ENCODE measurements at places on chromosomes 13 and 19.

GRCh38 chr19:23415561-23416191 is 20.4 kb upstream of the ZNF91 start:
- no peaks in the 10 kb centered on the region for H3K4me1 ChIP-seq
- no peak for DNase-seq
- no peak overlapping the region for H3K4me3 ChIP-seq
- H3K27ac ChIP-seq = no peak overlapping the region

GRCh38 chr13:60612593-60612992 is 215.6 kb downstream of the TDRD3 start:
- H3K36me3 ChIP-seq = no peaks in the 10 kb centered on the region
- H3K4me3 ChIP-seq = no peak overlapping the region
- H3K4me1 ChIP-seq = no peaks in the 10 kb centered on the region
- DNase-seq = no peak
- H3K27ac ChIP-seq = no peak overlapping the region

GRCh38 chr13:99993660-99994637 is 12.4 kb downstream of the ZIC2 start:
- no peaks in the 10 kb centered on the region for H3K36me3 ChIP-seq
- DNase-seq = no peak
- no peak overlapping the region for H3K4me3 ChIP-seq
- peaks cover 18% of the 10 kb centered on the region for H3K4me1 ChIP-seq
- no peak overlapping the region for H3K27ac ChIP-seq

- H3K4me1 ChIP-seq = no peaks in the 10 kb centered on the region
- H3K27me3 ChIP-seq = no peaks in the 10 kb centered on the region
- H3K27ac ChIP-seq = no peak overlapping the region
- DNase-seq = no peak
- no peaks in the 10 kb centered on the region for H3K36me3 ChIP-seq
These were observed 115.2 kb downstream of the OLFM4 start for GRCh38 chr13:53143757-53144339.

DNA sequence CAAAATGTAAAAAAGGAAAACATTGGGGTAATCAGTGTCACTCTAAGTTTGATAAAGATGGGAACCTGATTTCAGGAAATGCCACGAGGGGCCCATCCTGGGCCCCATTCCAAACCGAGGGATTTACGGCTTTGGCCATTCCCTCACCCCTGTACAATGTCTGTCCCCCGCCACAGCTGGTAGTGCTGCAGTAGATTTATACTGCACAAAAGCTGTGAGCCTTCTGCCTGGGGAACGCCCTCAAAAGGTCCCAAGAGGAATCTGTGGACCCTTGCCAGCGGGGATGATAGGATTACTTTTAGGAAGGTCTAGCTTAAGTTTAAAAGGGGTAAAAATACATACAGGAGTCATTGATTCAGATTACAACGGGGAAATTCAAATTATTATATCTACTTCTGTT is 173.4 kb upstream of the SGCG start:
- H3K36me3 ChIP-seq = no peaks in the 10 kb centered on the region
- no peak overlapping the region for H3K27ac ChIP-seq
- H3K4me3 ChIP-seq = no peak overlapping the region
- H3K4me1 ChIP-seq = no peaks in the 10 kb centered on the region
- H3K27me3 ChIP-seq = no peaks in the 10 kb centered on the region
- no peak for DNase-seq

DNA sequence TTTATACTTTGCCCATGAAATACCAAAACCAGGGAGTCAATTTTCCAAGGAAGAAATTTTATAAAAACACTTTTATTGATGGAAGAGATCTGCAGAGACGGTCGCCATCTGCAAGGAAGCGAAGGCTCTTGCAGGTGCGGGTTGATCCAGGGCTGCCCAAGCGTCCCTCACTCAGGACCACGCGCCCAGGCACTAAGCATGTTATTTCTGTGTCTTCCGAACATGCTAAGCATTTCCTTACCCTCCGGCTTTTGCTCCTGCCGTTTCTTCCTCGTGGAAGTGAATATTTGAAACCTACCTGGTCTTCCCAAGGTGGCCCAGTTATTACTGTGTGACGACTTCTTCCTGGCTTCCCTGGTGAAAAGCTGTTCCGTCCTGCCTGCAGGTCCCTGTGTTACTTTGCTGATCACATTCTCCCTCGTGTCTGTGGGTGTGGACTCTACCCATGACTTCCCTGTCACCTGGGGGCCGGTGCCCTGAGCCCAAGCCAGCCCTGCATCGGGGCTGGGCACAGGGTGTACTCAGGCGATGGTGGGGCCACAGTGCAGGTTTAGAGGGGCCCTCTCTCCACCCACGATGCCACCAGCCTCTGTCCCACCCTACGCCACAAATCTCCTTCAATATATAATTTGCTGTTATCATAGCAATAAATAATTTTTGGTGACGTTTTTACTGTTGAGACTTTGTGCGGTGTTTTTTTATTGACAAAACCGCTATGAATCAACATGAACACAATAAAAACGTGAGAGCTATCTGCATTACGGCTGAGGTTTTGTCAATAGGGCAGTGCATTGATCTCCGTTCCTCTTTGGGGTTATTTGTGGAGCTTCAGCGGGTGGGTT is 119.4 kb downstream of the URI1 start:
- no peak overlapping the region for H3K4me3 ChIP-seq
- no peaks in the 10 kb centered on the region for H3K36me3 ChIP-seq
- no peak for DNase-seq
- H3K27ac ChIP-seq = no peak overlapping the region
- peaks cover 53% of the 10 kb centered on the region for H3K27me3 ChIP-seq
- H3K4me1 ChIP-seq = no peaks in the 10 kb centered on the region

DNA sequence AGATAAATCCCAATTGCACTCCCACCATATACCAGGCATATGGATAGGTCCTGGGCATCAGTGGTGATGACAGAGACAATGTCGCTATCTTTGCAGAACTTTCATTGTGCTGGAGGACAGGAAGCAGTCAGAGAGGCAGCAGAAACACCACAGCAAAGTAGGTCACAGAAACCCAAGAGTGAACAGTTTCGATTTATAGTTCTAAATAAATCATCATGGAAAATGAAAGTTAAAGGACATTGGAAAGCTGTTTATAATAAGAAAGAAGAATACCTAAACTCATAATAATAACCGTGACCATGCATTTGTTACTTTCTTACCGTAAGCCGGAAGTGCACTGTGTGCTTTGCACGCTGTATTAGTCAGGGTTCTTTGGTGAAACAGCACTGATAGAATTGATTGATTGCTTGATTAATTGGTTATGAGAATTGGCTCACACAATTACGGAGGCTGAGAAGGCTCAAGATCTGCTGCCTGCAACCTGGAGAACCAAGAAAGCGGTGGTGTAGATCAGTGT is 38.9 kb downstream of the ALOX5AP start:
- DNase-seq = no peak
- no peak overlapping the region for H3K27ac ChIP-seq

DNA sequence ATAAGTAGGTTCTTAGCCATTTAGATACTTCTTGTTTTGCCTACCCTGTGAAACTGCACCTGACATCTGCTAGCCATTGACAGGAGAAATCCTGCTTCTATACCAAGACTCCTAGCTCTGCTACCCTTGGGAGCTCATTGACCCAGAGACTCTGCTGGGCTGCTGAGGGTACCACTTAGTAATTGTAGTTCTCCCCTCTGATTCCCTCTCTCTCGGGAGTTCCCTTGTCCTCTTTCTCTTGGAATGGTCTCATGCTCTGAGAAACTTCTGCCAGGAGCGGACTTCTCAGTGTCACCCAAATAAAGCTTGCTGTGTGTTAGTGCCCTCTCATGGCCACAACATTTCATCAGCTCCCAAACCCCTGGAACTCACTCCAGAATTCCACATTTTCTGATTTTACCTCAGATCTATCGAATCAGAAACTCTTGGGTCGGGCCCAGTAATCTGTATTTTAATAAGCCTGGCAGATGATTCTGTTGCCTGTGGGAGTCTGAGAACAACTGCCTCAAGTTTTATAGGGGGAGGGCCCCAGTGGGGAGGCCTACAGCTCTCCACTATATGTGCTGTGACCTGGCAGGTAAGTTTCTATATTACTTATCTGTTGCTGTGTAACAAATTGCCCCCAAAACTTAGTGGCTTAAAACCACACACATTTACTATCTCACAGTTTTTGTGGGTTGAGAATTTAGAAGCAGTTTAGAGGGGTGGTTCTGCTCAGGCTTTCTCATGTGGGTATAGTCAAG is 221.1 kb downstream of the TDRD3 start:
- no peaks in the 10 kb centered on the region for H3K36me3 ChIP-seq
- no peak overlapping the region for H3K27ac ChIP-seq
- no peaks in the 10 kb centered on the region for H3K4me1 ChIP-seq
- peak; percentile 3 for DNase-seq
- no peaks in the 10 kb centered on the region for H3K27me3 ChIP-seq

DNA sequence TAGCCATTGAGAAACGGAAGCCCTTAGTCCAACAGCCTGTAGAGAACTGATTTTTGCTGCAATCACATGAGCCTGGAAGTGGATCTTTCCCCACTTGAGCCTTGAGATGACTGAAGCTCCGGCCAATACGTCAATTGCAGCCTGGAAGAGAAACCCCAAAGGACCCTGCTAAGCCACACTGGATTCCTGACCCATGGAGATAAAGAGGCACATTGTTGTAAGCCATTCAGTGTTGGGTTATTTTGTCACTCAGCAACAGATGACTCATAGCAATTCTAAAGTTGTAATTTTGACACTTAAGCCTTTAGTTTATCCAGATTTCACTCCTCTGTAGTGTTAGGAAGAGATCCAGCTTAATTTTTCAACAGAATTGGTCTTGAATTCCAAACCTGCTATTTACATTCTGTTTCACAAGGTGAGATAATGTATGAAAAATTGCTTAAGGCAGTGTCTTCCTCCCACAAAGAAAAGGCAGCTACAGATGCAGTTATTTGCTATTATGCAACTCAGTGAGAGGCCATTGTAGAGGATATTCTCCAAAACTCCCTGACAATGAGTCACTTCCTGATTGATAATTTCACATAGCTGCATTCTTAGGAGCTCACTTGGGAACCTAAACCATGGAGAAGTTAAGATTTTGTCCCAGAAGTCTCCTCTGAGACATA is 59.4 kb upstream of the TSHZ3 start:
- H3K4me3 ChIP-seq = no peak overlapping the region
- no peak overlapping the region for H3K27ac ChIP-seq
- no peak for DNase-seq
- H3K4me1 ChIP-seq = no peaks in the 10 kb centered on the region
- H3K36me3 ChIP-seq = no peaks in the 10 kb centered on the region

DNA sequence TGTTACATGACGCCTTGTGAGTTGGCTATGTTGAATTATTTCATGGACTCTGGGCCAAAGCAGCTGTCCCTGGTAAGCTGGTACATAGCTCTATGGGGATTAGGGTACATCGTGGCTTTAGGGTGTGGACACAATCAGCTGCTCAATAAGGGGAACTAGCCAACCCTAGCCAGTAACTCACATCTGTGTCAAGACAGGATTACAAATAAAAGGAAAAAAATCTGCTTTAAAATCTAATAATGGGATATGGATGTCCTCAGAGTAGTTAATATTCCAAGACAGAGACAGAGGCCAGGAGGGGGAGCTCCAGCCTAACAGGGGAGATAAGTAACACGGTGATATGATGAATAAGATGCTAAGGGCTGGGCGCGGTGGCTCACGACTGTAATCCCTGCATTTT is 21.1 kb upstream of the ZNF766 start:
- H3K27ac ChIP-seq = no peak overlapping the region
- H3K36me3 ChIP-seq = no peaks in the 10 kb centered on the region
- no peaks in the 10 kb centered on the region for H3K4me1 ChIP-seq
- no peaks in the 10 kb centered on the region for H3K27me3 ChIP-seq
- no peak overlapping the region for H3K4me3 ChIP-seq

DNA sequence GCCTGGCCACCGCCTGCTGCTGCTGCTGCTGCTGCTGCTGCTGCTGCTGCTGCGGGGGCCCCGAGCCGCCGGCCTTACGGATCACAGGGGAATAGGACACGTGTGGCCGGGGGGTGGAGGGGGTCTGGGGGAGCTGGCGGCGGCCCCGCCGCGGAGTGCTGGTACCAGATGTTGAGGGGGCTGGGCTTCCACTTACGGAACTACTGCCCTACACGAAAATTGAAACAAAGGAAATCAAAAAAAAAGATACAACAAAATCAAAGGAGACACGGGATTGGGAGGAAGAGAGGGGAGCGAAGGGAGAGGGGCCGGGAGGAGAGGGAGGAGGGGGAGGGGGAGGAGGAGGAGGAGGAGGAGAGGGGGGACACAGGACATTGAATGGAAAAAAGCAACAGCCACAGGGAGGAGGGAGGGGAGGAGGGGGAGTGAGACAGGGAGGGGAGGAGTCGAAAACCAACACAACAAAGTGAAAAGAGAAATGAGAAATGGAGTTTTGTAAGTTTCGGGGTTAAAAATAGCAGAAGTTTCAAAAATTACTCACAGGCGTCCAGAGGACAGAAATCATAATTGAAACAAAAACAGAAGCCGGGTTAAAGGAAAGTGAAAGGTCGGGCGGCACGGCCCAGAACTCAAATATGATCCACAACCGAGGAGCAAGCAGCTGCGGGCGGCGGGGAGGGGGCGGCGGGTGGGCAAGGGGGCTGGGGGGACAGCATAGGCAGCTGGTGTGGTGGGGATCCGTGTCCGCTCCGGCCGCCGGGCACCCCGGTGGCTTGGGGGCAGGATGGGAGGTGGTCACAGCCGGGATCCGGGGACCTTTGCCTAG is 57.8 kb downstream of the IER2 start:
- no peak for DNase-seq
- H3K36me3 ChIP-seq = no peaks in the 10 kb centered on the region
- H3K4me1 ChIP-seq = no peaks in the 10 kb centered on the region
- H3K27ac ChIP-seq = no peak overlapping the region

GRCh38 chr19:3065675-3066357 is 3.5 kb upstream of the TLE5 start:
- H3K36me3 ChIP-seq = peaks cover 3% of the 10 kb centered on the region
- no peak overlapping the region for H3K4me3 ChIP-seq
- DNase-seq = no peak
- H3K4me1 ChIP-seq = peaks cover 31% of the 10 kb centered on the region
- H3K27ac ChIP-seq = peak overlapping the region; percentile 7

- peak overlapping the region; percentile 19 for H3K27ac ChIP-seq
- peaks cover 2% of the 10 kb centered on the region for H3K36me3 ChIP-seq
- DNase-seq = peak; percentile 53
- H3K4me3 ChIP-seq = peak overlapping the region; percentile 43
- no peaks in the 10 kb centered on the region for H3K27me3 ChIP-seq
These were observed 1.0 kb upstream of the FXYD7 start for GRCh38 chr19:35141837-35142605.

GRCh38 chr13:21797736-21798135 is 126.9 kb downstream of the FGF9 start:
- no peak for DNase-seq
- H3K4me3 ChIP-seq = no peak overlapping the region
- H3K4me1 ChIP-seq = no peaks in the 10 kb centered on the region
- H3K27ac ChIP-seq = no peak overlapping the region
- no peaks in the 10 kb centered on the region for H3K36me3 ChIP-seq
- H3K27me3 ChIP-seq = peaks cover 6% of the 10 kb centered on the region

GRCh38 chr13:31234729-31235128 is 35.0 kb downstream of the B3GLCT start:
- H3K4me1 ChIP-seq = no peaks in the 10 kb centered on the region
- H3K27me3 ChIP-seq = no peaks in the 10 kb centered on the region
- H3K27ac ChIP-seq = no peak overlapping the region
- H3K4me3 ChIP-seq = no peak overlapping the region
- no peaks in the 10 kb centered on the region for H3K36me3 ChIP-seq
- no peak for DNase-seq

- H3K36me3 ChIP-seq = 0 out of 3 replicates have a peak, but pooled peaks cover 3% of the 10 kb centered on the region
- H3K4me1 ChIP-seq = no peaks in the 10 kb centered on the region
- DNase-seq = no peak
- no peaks in the 10 kb centered on the region for H3K27me3 ChIP-seq
- H3K4me3 ChIP-seq = no peak overlapping the region
These were observed 268.5 kb downstream of the MYO16 start for GRCh38 chr13:108897955-108898354.

Data from K562 (cell line).